ENCODE measurements at places on chromosomes 3 and 15.
A peak's percentile ranks its signal among the peaks of the same experiment; 100 is the strongest.

DNA sequence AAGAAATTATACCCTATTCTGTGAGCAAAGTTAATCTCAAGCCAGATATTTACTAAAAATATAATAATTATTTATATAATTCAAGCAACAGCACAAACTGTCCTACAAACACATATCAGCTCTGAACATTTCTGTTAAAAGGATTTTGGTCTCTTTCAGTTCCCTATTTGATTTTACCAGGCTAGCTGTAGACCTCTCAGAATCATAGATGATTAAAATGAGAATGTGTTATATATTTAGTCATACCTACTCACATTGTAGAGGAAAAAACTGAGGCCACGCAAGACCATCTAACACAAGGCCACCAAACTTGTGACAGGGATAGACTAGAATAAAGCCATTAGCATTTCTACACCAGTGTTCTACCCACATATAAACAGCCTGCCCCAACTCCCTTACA, 28.5 kb downstream of the ACKR4 start:
- no peak for DNase-seq

DNA sequence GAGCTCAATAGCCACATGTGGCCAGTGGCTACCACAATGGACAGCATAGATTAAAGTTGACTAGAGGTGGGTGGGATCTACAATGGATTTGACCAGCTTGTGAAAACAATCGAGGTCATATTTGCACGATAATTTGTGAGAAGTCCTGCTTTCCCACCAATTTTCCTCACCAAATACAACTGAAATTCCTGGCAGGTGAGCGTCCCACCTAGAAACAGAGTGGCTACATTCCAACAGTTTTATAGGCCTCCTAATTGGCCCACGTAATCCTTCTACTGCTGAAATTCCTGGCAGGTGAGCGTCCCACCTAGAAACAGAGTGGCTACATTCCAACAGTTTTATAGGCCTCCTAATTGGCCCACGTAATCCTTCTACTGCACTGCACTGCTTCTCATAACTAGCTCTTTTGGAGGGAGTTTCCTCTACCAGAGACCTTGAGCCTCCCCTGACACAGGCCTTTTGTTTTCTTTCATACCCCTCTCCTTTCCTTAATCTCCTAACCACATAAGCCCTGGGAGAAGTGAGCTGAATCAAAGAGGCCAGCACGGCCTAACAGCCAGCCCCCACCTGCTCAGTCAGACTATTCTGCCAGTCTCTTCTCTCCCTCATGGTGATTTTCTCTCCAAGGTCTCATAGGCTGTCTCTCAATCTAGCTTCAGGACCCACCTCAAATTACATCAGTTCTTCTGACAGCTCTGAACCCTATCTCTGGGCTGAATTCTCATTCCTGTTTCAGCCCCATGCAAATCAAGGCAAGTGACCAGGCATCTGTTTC, 80.2 kb downstream of the BFSP2 start:
- no peak for DNase-seq

DNA sequence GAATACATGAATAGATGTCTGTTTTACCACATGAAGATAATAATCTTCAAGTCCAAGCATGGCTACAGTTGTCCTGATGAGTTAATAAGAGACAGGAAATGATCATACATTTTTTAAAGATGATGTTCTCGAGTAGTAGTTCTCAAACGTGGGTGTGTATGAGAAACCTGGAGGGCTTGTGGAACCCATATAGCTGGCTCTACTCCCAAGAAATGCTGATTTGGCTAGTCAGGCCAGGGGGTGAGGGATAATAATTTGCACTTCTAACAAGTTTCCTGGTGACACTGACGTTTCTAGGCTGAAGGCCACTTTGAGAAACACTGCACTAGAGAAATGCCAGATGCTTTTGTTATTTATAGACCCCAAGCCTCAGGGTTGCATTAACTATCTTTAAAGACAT, 37.0 kb downstream of the ROPN1B start:
- no peak for DNase-seq

DNA sequence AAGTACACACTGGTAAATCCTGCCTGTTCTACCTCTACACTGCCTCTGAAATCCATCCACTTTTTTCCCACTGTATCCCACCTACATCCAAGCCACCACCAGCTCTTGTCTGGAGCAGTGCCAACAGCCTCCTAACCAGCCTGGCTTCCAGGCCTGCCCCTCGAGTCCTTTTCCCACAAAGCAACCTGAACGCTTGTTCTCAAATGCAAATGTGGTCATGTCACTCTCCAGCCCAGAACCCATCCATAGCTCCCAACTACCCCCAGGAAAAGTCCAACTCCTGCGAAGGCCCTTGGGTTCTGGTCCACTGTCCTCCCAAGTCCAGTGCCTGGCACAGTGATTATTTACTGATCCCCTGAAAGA, 83.8 kb downstream of the SEMA5B start:
- DNase-seq: no peak

GRCh38 chr15:52179278-52180195, 11.7 kb downstream of the GNB5 start:
- peak; percentile 38 for DNase-seq

GRCh38 chr3:81502236-81502635, 259.2 kb downstream of the GBE1 start:
- no peak for DNase-seq

DNA sequence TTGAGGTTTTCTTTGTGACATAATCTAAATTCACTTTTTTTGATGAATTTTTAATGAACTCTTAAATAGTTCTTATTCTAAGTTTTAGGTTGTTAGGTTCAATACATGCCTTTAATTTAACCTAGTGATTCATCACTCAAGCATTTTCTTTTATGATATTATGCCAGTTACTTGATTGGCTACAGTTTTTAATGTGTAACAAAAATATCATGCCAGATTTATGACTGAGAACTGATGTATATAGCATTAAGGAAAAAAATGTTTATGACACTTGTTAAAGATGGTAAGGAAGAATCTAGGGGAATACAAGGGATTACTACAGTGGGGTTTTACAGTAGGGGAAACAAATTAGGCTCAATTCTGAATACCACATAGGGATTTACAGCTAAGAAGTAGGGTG, 103.1 kb downstream of the VGLL3 start:
- no peak for DNase-seq

DNA sequence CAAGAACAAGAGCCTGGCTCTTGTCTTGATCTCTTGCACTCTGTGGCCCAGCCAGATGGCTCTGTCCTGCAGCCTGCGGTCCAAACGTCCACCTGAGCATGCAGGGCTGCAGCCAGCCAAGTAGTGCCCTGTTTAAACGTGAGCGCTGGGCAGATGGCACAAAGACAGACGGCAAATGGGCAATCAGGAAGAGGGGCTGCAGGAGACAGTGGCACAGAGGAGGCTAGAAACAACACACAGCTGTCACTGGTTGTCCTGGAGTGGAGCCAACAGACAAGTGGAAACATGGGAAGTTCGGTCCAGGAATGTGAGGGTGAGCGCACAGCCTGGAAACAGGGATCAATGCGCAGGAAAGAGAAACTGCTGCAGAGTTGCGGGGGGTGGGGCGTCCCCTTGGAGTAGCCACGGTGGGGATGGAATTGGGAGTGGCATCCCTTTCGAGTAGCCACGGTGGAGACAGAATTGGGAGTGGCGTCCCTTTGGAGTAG, 10.7 kb upstream of the ZXDC start:
- peak; percentile 76 for DNase-seq

- DNase-seq: no peak
These were observed 51.3 kb downstream of the LRIG1 start for GRCh38 chr3:66449411-66449974.

- DNase-seq: no peak
These were observed 71.5 kb downstream of the RAD18 start for GRCh38 chr3:8891774-8892173.

- DNase-seq: no peak
These were observed 68.7 kb upstream of the PRR23C start for GRCh38 chr3:139113231-139113992.

DNA sequence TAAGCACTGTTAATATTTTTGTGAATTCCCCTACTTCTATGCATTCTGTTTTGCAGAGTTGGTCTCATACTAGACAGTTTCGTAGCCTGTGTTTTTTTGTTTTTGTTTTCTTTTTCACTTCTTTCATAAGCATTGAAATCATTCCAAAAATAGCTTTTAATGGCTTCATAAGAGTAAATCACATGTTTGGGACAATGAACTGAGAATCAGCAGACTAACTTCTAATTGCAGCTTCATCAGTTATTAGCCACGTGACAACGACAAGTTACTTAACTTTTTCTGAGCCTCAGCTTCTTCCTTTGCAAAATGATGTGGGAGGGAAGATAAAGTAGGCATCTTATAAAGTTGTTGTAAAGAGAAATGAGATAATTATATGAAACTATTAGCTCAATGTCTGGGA, 124.8 kb downstream of the LIPC start:
- DNase-seq: no peak

GRCh38 chr3:12986521-12986920, 86.7 kb downstream of the IQSEC1 start:
- DNase-seq: no peak

- no peak for DNase-seq
These were observed 187.2 kb downstream of the TLE3 start for GRCh38 chr15:69910514-69910913.

DNA sequence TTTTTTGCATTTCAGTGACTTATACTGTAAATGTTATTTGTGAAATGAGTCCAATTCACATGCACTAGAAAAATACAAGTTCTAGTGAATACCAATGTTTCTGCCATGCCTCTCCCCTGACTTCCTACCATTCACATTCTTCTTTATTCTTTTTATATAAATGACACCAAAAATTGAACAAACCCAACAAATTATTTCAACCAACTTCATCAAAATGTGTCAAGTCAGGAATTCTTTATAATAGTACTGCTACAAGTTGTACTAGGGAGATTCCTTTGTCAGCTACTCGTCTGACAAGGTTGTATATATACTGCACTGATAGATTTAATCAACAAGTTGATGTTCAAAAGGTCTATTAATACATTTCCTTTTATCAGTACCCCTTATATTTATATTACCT, 3.0 kb downstream of the TBL1XR1 start:
- DNase-seq: no peak

GRCh38 chr3:54599716-54600115, 328.1 kb downstream of the LRTM1 start:
- DNase-seq: no peak

DNA sequence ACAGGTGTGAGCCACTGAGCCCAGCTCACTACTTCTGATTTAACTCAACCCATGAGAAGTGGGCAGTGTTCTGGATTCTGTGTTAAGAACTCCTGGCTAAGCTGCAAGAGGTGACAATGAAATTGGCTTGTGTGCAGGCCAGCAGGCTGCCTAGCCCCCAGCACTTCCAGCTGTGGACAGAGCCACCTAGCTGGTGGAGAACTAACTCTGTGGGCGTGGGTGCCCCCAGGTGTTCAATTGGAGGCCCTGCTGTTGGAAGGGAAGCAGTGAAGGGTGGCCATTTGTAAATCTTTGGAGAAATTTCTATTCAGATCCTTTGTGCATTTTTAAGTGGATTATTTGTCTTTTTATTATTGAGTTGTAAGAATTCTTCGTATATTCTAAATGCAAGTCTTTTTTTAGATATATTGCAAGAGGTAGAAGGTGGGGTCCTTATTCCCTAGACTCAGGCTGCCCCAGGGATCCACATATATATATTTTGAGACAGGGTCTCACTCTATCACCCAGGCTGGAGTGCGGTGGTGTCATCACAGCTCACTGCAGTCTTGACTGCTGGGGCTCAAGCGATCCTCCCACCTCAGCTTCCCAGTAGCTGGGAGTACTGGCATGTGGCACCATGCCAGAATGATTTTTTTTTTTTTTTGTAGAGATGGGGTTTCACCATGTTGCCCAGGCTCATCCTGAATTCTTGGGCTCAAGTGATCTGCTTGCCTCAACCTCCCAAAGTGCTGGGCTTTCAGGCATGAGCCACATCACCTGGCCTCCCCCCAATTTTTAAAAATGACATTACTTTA, 7.2 kb upstream of the SCAMP5 start:
- DNase-seq: no peak

GRCh38 chr3:186082150-186082549, 26.7 kb downstream of the ETV5 start:
- DNase-seq: no peak

DNA sequence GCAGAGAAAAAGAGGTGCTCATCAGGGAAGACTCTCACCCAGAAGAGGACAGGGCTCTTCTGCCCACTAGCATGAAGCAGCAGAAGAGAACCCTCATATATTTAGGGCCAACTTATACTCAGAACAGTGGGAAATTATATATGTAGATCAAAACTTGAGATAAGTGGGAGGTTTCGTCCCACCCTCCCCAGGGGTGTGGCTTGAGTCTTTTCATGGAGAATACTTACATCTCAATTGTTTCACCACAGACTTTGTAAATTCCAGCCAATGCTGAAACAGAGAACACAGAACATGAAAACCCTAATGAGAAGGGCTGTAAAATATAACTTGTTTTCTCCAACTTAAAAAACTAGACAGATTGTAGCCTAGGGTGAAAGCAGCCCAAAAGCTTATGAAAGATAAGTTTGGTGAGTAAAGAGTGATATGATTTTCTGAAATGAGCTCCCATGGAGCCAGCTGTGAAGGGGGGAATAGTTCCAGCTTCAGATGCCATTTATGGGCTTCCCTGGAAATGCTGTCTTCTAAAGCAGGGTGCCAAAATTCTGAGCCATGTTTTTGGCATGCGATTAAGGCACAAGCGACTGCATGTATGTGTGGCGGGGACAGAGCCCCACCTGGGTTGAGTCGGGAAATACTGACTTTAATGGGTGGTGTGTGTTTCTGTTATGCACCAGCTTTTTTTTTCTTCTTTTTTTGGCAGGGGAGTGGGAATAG, 92.9 kb downstream of the WDR76 start:
- DNase-seq: no peak

DNA sequence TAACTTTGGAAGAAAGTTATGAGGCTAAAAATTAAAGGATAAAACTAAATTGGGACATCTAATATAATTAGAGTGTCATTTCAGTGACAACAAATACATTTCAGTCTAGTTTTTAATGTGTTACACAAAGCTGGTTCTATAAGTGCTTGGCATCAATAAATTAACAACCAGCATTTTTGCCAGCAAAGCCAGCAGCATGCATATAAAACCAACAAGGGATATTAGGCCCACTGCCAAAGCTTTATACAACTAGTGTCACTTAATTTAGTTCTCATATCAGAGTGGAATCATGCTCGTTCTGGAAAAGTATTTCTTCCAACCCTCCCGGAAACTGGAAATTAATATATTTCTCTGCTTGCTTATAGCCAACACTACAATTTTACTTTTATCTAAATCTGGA, 88.8 kb downstream of the THBS1 start:
- no peak for DNase-seq

DNA sequence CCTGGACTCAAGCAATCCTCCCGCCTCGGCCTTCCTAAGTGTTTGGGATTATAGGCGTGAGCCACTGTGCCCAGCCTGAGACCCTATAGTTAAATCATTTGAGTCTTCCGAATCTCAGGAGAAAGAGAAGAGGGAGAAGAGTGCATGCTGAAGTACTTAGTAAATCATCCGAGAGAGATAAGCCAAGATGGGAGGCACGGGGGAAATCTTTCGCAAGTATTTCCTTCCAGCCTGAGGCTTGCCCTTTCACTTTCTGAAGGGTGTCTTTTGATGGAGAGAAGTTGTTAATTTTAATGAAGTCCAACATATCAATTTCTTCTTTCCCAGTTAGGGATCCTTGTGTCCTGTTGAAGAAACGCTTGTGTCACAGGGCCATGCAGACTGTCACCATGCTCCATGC, 97.1 kb upstream of the SLC6A6 start:
- no peak for DNase-seq

- no peak for DNase-seq
These were observed 108.1 kb downstream of the PEAK1 start for GRCh38 chr15:77311618-77312398.

All from NCI-H524 treated with DMSO at 0.1 percent for 48 hours (cell line).